ENCODE measurements at places on chromosomes 16 and 17.

DNA sequence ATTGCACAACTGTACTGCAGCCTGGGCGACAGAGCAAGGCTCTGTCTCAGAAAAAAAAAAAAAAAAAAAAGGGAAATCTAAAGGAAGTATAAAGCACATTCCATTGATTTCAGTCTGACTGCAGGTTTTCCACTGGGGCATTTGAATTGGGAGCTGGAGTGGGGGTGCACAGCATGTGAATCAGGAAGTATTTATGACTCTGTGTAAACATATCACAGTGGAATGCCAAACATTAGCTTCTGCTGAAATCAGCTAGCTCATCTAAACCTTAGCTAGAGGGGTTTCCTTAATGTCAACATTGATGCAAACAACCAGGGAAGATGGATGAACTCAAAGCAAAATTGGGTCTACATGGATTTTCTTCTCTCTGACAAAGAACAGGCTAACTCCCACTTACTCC, 641.0 kb upstream of the EEF2KMT start:
- DNase-seq, result no peak

- no peak for DNase-seq
Observed at GRCh38 chr16:64159976-64160375, 961.9 kb downstream of the CDH11 start.

DNA sequence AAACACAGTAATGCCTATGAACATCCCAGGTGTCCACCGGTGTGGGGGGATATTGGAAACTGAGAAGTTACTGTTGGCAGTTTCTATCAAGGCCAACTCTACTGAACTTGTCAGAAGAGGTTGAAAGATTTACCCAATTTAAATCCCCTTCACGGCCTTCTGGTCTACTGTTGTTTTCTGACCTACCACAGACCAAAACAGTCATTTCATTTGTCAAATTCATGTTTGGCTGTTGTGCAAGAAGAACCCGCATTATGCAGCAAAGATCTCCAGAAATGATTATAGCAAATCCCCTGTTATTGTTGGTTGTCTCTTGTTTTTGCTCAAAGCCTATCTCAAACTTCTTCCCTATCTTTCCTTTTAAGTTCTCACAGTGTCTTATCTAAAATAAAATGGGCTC, 73.1 kb upstream of the MAF start:
- no peak for DNase-seq

- no peak for DNase-seq
Observed at GRCh38 chr17:6358131-6358530, 76.8 kb downstream of the AIPL1 start.

- no peak for DNase-seq
Observed at GRCh38 chr16:84266451-84266850, 26.6 kb upstream of the KCNG4 start.

DNA sequence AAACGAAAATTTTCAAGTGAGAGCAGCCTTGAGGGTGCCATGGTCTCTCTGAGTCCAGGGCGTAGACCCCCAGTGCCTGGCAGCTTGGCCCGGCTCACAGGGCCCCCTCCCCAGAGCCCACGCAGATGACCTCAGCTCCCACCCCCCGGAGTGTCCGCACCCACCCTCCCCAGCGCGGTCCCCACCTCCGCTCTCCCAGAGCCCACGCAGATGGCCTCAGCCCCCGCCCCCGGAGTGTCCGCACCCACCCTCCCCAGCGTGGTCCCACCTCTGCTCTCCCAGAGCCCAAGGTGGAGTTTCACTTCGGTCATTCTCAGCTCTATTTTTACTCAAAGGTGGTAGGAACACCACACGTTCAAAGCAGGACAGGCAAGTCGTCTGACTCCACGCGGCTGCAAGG, 13.9 kb downstream of the ABR start:
- no peak for DNase-seq

- no peak for DNase-seq
Observed at GRCh38 chr16:9332574-9333148, 241.2 kb downstream of the HAPSTR1 start.

DNA sequence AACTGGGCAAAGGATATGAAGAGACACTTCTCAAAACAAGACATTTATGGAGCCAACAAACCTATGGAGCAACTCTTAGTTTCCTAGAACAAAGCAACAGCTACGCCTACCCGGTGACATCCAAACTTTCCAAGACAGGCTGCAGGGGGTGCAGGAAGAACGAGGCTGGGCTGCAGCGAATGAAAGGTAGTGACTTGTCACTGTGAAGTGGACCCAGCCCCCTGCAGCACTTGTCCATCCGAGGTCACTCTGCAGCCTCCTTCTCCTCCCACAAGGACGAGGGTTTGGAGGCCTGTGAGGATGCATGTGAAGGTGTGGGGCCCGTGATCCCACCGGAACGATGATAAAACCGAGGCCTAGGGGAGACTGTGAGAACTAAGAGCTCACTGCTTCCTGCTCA, 192.6 kb upstream of the RPL38 start:
- no peak for DNase-seq

DNA sequence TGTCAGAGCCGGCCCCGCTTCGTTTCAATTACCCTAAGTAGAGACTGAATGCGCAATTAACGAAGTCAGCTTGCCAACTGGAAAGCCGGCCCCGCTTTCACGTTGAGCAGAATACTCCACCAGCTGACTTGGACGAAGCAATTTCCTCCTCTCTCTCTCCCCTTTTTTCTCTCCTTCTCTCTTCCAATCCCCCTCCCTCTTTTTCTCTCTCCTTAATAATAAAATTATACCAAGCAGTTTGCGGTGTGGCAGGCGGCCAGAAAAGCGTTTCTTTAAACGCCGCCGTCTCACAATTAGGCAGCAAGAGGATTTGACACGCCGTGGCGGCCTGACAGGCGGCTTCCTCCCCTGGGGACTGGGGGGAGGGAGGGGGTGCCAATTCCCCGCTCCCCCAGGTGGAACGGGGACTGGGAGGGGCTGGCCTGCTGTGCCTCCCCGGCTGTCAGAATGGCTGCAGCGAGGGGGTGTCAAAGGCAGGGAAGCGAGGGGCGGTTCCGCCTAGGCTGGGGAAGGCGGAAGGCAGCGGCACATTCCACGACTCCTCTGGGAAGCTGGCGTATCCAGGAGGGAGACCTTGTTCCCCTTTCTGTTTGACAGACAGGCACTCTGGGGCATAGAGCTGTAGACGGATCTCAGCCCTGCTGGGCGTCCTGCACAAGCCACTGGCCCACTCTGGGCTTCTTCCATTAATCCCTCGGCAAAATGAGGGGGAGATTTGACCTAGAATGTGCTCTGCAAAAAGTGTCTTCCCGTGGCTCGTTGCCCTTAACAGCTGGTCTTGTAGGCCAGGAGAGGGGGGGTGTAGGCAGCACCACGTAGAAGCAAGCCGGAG, 52.7 kb downstream of the SREBF1 start:
- no peak for DNase-seq

DNA sequence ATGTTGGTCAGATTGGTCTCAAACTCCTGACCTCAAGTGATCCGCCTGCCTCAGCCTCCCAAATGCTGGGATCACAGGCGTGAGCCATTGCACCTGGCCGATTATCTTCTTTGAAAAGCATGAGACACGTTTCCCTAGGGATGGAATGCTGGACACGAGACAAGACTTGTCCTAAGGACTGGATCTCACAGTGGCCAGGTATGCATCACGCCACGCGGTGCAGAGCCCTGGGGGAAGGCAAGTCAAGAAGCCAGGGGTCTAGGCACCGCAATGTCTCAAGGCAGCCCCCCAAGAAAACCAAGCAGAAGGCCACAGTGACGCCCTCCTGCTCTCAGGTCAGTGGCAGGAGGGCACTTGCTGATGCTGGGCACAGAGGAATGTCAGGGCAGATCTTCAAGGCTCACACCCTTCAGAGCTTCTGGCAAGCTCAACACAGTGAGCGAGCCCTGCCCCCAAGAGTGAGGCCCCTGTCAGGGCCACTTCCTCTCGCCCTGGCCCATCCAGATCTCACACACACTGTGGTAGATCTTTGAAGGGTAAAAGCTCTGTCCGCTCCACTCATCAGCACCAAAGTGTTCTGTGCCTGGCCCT, 134.7 kb downstream of the ZNF778 start:
- no peak for DNase-seq

GRCh38 chr17:32742681-32743538, 134.0 kb downstream of the MYO1D start:
- no peak for DNase-seq

DNA sequence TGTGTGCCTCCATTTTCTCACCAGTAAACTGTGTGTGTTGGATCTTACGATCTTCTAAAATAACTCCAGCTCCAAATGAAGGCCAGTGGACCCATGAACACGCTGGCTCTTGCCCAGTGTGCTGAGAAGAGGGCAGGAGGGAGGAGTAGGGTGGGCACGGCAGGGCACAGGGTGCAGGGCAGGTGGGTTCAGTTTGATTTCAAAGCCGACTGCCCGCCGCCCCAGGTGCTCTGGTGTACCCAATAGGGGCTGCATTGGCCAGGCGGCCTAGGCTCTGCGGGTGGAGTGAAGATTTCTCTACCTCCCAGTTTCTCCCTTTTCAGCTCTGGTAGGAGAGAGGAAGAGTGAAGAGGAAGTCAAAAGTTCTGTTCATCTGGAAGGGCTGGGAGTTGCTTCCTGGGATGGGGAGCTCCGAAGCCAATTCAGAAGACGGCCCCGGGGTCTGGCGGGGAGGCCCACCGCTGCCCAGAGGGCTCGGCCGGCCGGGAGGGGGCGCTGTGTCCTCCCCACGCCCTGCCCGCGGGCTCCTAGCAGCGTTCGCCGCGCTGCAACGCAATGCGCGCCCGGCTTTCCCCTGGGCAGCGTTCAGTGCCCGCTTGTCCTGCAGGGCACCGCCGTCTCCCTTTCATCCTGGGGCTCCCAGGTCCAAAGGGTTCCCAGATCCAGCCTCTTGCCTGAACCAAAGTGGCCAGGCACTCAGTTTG, 1.1 kb upstream of the CRHR1 start:
- no peak for DNase-seq

- DNase-seq, result no peak
Observed at GRCh38 chr17:73533127-73533526, 111.1 kb downstream of the SDK2 start.

GRCh38 chr16:13315642-13316427, 414.4 kb downstream of the SHISA9 start:
- DNase-seq, result no peak

GRCh38 chr16:19419698-19420075, 2.0 kb downstream of the TMC5 start:
- no peak for DNase-seq

DNA sequence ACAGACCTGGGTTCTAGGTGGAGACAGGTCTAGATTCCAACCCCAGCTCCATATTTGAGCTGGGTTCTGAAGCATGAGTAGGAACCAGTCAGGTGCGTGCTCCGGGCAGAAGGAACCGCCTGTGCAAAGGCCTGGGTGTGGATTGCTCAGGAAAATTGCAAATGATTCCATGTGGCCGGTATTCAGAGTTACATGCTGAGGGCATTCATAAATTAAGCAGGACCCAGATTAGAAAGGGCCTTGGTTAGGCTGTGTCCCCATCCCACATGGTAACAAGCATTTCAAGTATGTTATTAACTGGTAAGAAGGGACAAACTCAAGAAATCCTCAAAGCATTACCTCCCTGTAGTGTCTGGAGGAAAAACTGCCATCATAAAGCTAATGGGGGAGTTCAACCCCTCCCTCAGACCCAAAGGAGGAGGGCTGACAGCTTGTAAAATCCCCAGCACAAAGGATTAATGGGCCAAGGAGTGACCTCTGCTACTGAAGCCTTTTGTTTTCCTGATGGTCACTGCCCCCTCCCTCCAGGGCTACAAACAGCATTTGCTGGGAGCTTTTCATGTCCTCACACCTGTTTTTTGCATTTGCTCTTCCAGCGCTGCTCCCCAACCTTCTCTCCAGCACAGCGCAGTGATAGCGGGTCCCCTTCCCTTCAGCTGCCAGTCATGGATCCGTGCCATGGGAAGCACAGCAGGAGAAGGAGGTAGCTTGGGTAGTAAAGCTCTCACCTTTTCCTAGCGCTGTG, 218.0 kb downstream of the C16orf95 start:
- no peak for DNase-seq

GRCh38 chr17:42193216-42193968, 902 bp downstream of the GHDC start:
- DNase-seq, result no peak

DNA sequence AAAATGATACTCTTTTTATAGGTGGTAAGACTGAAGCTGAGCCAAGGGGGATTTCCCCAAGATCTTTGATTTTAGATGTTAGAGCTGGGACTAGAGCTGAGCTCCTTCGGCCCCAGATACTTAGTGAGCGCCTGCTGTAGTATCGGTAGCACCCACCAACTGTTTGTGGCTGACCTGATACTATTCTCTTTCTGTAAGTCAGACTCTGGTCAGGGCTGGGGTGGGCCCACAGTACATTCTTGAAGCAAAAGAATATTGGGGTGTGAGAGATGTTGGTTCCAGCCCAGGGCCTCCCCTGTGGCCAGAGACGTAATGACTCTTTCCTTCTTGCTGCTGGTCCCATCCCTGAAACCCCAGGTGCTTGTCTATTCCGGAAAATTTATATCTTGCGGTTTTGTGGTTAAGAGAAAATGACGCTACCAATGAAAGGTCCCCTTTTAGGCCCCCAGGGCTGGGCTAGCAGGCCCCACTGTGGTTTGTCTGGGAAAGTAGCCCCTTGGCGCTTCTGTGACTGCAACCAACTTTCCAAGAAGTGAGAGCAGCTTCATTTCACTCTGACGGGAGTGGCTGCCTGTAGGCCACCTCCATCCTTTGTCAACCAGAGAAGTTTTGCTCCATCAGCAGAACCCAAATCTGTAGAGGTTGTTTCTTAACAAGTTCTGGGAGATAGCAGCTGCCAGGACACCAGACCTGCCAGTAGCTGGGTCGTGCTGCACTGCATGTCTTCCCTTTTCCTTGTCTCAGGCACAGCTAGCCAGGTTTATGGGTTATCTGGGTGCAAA, 86.4 kb upstream of the LGALS9 start:
- DNase-seq, result no peak

- DNase-seq, result no peak
Observed at GRCh38 chr17:15958484-15958854, 13.5 kb downstream of the ADORA2B start.

- DNase-seq, result no peak
Observed at GRCh38 chr16:15510992-15511391, 76.6 kb downstream of the BMERB1 start.

DNA sequence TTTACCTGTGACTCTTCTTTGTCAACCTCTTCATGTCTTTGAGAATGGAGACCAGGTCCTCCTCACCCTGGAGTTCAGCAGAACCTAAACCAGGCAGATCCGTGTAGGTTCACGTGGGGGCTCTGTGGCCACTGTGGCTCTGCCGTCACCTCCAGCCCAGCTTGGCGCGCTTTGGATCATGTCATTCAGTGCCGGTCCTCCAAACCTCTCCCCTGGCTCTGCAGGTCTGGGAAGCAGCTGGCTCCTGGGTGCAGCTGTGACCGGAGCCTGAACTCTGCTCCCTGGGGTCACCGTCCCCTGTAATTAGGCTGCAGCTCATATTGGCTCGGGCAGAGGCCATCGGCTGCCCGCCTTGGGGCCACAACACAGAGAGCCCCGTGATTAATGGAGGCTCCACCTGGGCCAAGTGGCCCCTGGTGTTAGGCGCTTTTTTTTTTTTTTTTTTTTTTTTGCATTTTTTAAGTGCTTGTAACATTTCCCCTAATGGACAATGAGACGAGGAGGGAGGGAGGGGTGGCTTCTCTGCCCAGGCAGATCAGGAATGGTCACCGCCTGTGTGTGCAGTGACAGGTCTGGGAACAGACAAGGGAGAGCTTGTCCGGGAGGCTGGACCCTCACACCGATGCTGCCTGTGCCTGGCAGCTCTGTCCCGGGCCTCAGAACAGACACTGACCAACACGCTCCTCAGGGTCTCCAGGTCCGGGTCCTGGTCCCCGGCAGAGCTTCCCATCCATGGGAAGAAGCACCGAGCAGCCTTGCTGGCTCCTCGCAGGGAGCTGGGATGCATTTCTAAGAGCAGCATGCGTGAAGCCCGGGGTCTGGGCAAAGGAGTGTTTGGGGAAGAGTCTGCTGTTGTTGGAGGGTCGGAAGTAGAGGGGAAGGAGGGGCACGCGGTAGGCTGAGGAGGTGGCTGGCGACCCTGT, 247.9 kb downstream of the SEC14L1 start:
- DNase-seq, result no peak

Data from AG04449 (cell line).